Stimulated activated CD8-positive, alpha-beta memory T cell treated with anti-CD3 and anti-CD28 coated beads, Interleukin-12 subunit alpha, Interleukin-12 subunit beta, amount 100 ng/mL, for 4 hours (primary cell): ENCODE measurements at places on chromosomes 2 and 18.

DNA sequence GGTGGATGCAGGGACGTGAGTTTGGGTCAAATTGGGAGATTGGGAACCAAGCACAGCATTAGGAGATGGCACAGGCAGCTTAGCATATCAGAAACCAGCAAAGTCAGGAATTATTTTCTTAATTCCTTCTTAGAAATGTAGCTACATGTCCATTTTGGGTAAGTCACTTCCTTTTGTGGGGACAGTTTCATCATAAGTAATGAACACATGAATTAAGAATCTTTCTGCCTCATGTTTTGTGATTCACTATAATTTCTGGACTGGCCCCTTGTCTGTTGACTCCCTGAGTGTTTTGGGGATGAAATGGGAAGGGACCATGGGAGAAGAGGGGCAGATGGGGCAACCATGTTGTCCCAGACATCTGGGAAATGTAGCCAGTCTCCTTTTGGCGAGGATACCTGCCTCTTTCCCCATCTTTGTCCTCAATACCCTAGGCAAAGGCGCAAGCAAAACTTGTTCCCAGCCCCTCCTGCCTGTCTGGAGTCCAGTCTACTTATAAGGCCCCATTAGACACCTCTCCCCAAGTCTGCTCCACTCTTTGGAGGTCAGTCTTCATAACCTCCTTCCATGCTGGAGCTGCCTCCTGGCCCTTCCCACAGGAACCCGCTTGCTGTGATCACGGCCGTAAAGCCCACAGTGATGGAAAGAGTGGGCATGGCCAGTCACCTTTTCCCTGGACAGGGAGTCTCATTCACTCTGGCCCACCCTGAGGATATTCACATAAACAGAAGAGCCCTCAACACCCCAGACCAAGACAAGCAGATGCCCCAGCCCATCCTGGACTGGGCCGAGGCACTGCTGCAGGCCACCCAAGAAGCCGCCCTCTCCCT is 25.7 kb downstream of the MTHFD2 start:
- DNase-seq: no peak

DNA sequence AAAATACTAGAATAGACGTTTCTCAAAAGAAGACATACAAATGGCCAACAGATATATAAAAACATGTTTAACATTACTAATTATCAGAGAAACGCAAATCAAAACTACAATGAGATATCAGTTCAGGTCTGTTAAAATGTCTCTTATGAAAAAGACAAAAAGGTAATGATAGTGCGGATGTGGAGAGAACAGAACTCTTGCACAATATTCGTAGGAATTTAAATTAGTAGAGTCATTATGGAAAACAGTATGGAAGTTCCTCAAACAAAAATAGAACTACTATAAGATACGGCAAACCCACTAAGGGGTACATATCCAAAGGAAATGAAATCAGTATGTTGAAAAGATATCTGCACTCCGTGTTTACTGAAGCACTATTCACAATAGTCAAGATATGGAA is 167.5 kb upstream of the CWC22 start:
- no peak for DNase-seq

DNA sequence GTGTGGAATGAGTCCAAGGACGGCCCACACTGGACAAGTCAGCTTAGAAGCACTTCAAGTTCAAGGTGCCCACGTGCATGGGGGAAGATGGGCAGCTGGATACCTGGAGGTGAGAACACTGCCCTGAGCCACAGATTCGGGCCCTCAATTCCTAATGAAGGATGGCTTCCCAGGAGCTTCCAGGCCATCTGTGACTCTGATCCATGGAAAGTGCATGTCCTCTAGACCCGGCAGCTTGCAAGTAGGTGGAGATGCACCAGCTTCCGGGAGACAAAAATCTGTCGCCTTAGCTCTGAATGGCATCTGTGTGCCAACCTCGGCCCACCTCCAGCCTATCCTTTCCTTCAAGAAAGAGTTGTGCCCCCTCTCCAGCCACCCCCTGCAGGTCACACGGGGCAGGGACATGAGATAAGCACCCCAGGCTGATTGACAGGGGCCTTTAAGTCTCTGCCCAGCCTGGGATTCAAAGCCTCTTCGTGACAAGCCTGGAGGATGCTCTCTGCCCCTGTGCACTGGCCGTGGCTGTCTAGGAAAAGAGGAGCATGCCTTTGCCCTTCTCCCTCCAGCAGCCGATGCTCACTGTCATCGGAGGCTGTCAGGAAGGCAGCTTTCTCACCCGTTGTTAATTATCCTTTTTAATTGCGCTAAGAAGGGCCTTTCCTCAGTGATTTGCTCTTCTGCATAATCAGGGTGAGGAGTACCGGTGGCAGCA is 65.5 kb downstream of the BIN1 start:
- no peak for DNase-seq

- DNase-seq: no peak
These were observed 33.3 kb downstream of the DOCK10 start for GRCh38 chr2:225008935-225009334.

GRCh38 chr18:72895548-72895947 is 27.8 kb upstream of the NETO1 start:
- no peak for DNase-seq

- DNase-seq: no peak
These were observed 177.0 kb upstream of the CCDC68 start for GRCh38 chr18:55136258-55136657.

DNA sequence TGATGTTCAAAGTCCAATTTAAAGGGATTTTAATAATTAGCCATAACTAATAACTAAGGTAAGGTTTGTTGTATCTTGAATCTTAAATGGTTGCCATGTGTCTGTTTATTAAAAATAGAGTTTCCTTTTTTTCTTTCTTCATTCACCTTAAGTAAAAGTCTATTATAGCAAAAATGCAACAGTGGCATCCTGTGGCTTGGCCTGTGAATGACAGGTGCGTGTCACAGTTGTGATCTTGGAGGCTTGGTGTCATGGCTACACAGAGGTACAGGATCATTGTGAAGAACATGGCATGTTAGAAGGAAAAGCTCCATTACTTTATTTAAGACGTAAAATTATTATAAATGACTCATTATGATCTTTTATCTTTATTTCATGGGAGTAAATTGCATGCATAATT is 246.1 kb downstream of the BCL2 start:
- no peak for DNase-seq

DNA sequence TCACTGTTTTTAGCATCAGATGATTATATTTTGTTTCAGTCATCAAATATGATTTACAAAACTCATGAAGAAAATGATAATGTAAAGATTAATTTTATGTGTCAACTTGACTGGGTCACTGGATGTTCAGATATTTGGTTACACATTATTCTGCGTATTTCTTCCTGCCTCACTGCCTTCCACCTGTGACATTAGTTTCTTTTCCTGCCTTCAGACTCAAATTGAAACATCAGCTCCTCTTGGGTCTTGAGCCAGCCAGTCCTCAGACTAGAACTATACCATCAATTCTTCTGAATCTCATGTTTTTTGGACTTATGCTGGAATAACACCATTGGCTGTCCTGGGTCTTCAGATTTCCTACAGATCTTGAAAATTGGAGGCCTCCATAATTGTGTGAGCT is 96.7 kb downstream of the ZNF385B start:
- DNase-seq: no peak

DNA sequence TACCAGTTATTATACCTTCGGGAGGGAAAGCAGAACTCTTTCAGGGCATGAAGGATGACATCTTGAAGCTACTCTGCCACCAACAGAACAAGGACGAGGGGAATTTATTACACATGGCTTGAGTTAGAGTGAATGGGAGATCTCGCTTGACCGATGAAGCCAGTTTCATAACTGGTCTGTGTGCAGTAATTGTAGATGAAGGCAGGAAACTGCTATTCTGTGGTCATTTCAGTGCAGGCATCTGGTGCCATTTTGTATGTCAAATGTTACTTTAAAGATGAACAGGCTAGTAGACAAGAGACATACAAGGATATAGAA is 20.5 kb downstream of the GREB1 start:
- DNase-seq: no peak

DNA sequence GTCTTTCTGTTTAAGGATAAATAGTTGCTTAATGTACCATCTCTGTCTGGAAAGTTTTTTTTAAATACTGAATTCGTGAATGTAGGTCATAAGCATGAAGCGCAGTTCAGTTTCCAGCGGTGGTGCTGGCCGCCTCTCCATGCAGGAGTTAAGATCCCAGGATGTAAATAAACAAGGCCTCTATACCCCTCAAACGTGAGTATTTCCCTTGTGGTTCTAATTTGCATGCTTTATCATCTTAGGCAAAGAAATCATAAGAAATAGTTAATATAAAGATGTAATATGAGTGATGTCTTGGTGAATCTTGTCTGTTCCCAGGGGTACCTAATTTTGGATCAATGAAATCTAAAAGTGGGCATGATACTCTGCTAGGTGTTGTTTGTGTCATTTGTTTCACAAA is 1.5 kb downstream of the NDC80 start:
- no peak for DNase-seq

DNA sequence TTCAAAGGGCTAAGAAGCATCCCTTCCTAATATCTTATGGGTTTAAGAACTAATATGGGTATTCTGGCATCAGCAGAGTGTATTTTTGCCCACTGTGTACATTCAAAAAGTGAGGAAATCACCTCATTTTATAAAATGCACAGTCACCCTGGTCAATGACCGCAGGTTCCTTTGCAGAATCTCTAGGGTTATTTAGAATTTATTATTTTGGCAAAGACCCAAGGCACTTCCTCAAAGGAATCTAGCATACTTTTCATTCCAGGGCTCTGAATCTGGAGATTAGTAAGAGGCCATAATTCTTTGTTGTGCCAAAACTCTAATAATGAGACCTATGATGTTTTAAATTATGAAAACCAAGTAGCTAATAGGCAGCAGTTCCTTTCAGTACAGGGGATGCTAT is 27.2 kb upstream of the CDH2 start:
- no peak for DNase-seq
